ENCODE measurements at places on chromosomes 5 and 9.

DNA sequence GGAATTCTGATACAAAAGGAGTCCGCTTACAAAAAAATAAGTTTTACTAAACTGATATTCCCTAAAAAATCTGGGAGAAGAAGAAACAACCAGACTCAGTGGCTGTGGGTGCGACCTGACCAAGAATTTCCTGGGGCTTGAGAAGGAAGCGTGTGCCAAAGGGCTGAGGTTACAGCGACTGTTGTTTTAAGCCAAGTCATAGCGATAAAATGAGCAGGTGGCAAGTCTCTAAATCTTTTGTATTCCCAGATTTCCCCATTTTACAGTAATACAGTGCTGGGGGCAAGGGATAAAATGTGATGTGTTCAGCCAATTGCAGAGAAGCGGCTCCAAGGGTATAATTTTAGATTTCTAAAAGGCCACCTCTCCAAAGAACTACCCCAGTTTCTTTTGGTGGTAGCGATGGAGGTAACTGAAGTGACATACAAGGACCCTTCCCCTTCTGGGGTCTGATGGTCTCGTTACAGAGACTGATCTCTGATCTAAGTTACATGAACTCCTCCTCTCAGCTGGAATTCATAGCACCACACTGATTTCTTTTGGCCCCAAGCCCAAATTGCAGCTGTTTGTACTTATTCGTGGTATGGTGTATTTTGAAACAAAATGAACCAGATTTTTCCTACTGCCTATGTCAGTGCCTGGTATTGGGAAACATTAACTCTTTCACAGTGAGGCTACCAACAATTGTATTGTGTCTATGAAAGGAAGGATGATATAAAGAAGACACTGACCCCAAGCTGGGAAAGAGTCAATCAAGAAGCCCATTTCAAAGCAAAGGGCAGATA lies 41.6 kb downstream of the LPAR1 start:
- no peak for DNase-seq

DNA sequence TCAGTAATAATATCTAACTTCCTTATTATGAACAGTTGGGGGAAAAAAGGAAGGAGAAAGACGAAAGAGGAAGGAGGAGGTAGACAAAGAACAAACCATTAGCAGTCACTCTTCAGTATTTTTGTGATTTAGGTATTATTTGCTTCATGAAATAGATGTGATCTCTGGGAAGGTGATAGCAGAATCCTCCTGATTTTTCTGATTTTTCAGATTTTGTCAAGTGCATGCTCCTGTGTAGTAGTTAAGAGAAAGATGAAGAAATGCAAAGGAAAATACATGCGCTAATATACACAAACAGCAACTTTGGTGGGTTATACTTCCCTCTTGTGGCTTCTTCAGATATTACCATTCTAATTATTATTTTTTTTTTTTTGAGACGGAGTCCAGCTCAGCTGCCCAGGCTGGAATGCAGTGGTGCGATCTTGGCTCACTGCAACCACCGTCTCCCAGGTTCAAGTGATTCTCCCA lies 31.6 kb downstream of the LMNB1 start:
- DNase-seq = peak; percentile 16

- no peak for DNase-seq
Measured at GRCh38 chr5:143142596-143143435, 260.7 kb downstream of the NR3C1 start.

- no peak for DNase-seq
Measured at GRCh38 chr9:133876144-133876543, 116.0 kb downstream of the VAV2 start.

DNA sequence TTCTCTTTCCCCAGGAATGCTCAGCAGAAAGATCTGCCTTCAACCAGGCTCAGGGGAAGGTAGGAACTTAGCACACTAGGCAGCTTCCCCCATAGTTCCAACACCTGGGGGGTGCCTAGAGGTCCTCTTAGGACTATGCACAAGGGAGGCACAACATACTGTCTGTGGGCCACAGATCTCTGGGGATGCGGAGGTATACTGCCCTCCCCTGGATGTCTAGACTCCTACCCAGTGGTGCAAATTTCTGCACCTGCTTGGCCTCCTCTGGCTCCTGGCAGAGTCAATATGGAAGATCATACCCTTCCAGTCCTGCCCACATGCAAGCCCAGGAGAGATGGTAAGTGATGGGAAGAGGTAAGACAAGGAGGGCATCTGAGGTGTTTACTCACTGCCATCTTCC lies 247.5 kb upstream of the DAPK1 start:
- DNase-seq = no peak

DNA sequence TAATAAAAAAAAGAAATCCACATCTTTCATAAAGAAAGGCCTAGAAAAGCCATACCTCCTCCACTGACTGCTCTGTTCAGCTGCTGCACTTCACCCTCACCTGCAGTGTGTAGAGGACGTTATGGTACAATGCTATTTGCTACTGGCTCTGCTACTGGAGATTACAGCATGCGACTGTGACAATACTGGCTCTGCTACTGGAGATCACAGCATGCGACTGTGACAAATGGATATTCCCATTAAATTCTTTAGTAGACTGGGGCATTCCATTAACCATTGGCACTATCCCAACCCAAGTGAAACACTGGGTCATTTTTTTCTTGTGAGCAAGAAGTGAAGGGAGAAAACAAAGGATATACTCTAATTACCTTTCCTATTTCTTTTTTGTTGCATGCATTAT lies 1063.5 kb upstream of the DMAC1 start:
- no peak for DNase-seq

Data from CD4-positive, alpha-beta T cell treated with Interleukin-15 for 4 hours (primary cell).